ENCODE measurements at places on chromosomes 2 and 18.

- no peak for DNase-seq
These were observed 300.0 kb upstream of the SLC39A10 start for GRCh38 chr2:195356920-195357440.

DNA sequence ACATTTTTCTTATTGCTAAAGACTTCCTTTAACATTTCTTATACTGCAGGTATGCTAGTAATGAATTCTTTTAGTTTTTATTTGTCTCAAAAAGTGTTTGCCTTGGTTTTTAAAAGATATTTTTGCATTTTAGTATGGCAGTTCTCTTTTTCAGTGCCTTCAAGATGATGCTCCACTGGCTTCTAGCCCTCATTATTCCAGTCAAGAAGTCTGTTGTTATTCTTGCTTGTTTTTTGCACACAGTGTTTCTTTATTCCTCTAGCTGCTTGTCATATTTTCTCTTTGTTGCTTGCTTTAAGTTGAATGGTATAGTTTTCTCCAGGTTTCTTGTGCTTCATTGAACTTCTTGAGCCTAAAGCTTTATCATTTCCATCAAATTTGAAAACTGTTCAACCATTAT is 158.0 kb upstream of the SPHKAP start:
- DNase-seq, result no peak

- DNase-seq, result no peak
These were observed 110.7 kb downstream of the NFATC1 start for GRCh38 chr18:79506191-79507075.

DNA sequence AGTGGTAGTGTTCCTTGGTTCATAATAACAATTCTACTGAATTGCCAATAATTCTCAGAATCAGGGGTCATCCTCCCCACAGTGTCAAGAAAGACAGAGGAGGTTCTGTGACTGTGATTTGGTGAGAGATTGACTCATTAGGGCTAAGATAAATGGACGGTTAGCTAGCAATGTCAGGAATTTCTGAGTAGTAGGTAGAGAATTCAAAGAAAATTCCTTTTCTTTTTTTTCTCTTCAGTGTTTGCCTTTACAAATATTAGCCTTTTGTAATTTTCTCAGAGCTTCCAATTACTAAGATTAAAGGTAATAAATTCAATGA is 16.8 kb upstream of the CRIM1 start:
- no peak for DNase-seq

- no peak for DNase-seq
These were observed 15.5 kb downstream of the COLEC11 start for GRCh38 chr2:3610415-3610814.

Measured in activated T-helper 9 cell treated with anti-CD3 and anti-CD28 coated beads, Interleukin-2, amount 50 U/mL, for 16 hours (primary cell).